Kidney capillary endothelial cell (primary cell): ENCODE measurements at places on chromosomes 5 and 9.

- no peak for DNase-seq
Observed at GRCh38 chr9:135083241-135083810, 4.1 kb upstream of the OLFM1 start.

DNA sequence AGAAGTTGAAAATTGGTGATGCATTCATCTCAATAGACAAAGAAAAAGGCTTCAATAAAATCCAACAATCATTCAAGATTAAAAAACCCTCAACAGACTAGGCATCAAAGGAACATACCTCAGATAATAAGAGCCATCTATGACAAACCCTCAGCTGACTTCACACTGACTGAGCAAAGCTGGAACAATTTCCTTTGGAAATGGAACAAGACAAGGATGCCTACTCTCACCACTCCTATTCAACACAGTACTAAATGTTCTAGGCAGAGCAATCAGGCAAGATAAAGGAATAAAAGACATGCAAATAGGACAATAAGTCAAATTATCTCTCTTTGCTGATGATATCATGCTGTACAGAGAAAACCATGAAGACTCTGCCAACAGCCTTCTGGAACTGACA is 1188.1 kb downstream of the DTWD2 start:
- no peak for DNase-seq

DNA sequence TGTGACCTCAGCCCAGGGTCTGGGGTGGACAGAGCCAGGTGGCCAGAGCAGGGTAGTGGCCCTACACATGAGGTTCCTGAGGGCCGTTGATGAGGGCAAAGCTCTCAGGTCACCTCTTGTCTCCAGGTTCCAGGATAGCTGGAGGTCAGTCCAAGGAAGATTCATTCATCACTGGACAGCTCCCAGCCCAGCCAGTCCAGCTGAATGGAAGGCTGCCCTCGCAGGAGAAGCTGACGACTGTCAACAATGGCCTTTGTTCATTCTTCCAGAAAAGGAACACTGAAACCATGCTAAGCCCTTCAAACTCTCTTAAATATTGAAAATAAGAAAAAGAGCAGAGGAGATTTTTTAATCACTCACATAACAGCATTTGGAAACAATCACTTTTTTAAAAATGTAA is 169.7 kb upstream of the TBCA start:
- no peak for DNase-seq

GRCh38 chr9:130104491-130105193 is 50.9 kb downstream of the GPR107 start:
- no peak for DNase-seq

- no peak for DNase-seq
Observed at GRCh38 chr9:13001989-13002580, 227.3 kb downstream of the LURAP1L start.

DNA sequence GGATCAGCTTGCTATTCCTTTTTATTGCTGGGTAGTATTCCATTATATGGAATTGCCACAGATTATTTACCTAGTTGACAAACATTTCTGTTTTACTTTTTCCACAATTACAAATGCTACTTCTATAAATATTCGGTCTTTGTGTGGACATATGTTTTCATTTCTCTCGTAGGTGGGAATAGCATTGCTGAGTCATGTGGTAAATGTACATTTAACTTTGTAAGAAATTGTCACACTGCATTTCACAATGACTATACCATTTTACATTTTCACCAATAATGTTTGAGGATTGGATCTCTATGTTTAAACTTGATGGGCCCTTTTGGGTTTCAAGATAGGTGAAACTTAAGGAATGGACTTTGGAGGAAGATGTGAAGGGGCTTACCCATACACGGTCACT is 19.7 kb downstream of the RAI14 start:
- no peak for DNase-seq

DNA sequence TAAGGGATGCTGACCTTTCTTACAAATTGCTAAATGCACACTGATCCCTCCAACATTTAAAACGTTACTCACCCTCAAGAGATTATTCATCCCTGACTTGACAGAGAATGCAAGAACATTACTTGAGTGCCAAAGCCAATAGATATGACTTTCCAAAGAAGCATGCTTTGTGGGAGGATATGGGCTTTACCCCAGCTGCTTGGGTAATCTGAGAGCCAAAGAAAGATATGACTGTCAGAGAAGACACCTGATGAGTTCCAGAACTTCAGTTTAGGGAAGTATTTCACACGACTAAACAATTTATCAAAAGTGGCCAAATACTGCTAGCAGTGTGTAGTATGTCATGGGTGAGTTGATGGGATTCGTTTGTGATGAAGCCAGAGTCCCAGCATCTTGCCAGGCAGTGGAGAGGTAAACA is 7.4 kb upstream of the SPDL1 start:
- no peak for DNase-seq

- no peak for DNase-seq
Observed at GRCh38 chr5:7397937-7398336, 2.0 kb downstream of the ADCY2 start.

GRCh38 chr5:157917899-157918809 is 59.2 kb upstream of the CLINT1 start:
- peak; percentile 71 for DNase-seq

- peak; percentile 67 for DNase-seq
Observed at GRCh38 chr5:125484742-125485641, 738.6 kb upstream of the ZNF608 start.

GRCh38 chr5:122202952-122203351 is 73.6 kb downstream of the ZNF474 start:
- no peak for DNase-seq

DNA sequence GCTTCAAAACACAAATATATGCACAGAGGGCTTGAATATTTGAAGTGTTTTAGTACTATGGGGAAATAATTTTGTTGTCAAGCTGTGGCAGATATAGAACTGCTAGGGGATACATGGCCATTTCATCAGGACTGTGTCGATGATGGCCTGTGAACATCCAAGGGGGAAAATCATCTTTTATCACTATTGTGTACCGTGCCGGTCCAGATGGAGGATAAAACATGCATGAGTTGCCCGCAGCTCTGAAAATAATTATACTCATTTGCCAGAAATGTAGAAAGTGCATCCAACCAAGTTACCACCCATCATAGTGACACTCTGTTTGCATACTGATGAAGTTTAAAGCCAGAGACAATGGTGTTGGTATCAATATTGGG is 405.9 kb downstream of the ZSWIM6 start:
- DNase-seq, result no peak

DNA sequence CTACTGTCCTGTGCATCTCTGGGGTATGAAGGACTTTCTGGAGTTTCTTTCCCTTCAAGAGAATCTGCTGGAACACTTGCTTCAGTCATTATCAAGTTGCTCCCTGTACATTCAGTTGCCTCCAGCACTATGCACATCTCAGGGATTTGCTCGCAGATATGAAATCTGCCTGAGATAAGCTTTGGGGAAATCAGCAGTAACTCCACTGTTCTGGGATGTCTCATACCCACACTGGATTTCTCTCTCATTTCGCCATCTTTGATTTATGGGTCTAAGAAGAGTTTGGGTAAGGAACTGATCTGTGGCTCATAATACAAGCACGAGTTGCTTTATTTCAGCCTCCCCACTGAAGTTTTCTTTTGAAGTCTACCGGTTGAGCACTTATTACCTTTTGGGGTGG is 585.6 kb downstream of the PSAT1 start:
- DNase-seq, result no peak
